ENCODE measurements at places on chromosomes 13 and 19. TPM values are rescaled to one million over a fixed set of nuclear protein-coding genes. Genes with fewer than 3 reads are reported as not detected.

CDX2 gene
- total RNA-seq = not detected

PAN3 gene
- 28.8 TPM for total RNA-seq

DNAJC15 gene
- total RNA-seq = 15.7 TPM

PRR36 gene
- total RNA-seq = 0.17 TPM

ZNF566 gene
- 7.7 TPM for total RNA-seq

SBSN gene
- not detected for total RNA-seq

LSR gene
- 25.3 TPM for total RNA-seq

MARCHF2 gene
- total RNA-seq = 11.1 TPM

WDR62 gene
- total RNA-seq = 18.6 TPM

NAPSA gene
- total RNA-seq = 40.8 TPM

RRAS gene
- 5.4 TPM for total RNA-seq

PLIN5 gene
- total RNA-seq = not detected

TRPM4 gene
- not detected for total RNA-seq

ZNF443 gene
- 3.2 TPM for total RNA-seq

ZNF763 gene
- 1.0 TPM for total RNA-seq

CGB3 gene
- total RNA-seq = not detected

CLEC4G gene
- total RNA-seq = not detected

SPPL2B gene
- total RNA-seq = 44.5 TPM

NOTCH3 gene
- total RNA-seq = not detected

LIM2 gene
- total RNA-seq = 1.2 TPM

TUBA3C gene
- total RNA-seq = not detected

UHRF1 gene
- total RNA-seq = 228 TPM

ANGPTL8 gene
- not detected for total RNA-seq

PLPP2 gene
- not detected for total RNA-seq

SYDE1 gene
- 0.40 TPM for total RNA-seq

METTL21C gene
- not detected for total RNA-seq

ZNF317 gene
- total RNA-seq = 45.1 TPM

FCAR gene
- not detected for total RNA-seq

RYR1 gene
- total RNA-seq = 1.4 TPM

SHANK1 gene
- not detected for total RNA-seq

DAND5 gene
- not detected for total RNA-seq

C5AR1 gene
- total RNA-seq = 0.86 TPM

RFPL4AL1 gene
- not detected for total RNA-seq

SSC5D gene
- total RNA-seq = 0.99 TPM

UPK1A gene
- total RNA-seq = 0.38 TPM
